ENCODE measurements at places on chromosomes 5 and 9.

- no peak for DNase-seq
Measured at GRCh38 chr9:88164850-88165249, 26.6 kb upstream of the SPATA31C2 start.

- no peak for DNase-seq
Measured at GRCh38 chr5:21573416-21574314, 1279.5 kb downstream of the CDH12 start.

GRCh38 chr5:14628346-14628745 lies 36.2 kb upstream of the OTULIN start:
- peak; percentile 43 for DNase-seq

DNA sequence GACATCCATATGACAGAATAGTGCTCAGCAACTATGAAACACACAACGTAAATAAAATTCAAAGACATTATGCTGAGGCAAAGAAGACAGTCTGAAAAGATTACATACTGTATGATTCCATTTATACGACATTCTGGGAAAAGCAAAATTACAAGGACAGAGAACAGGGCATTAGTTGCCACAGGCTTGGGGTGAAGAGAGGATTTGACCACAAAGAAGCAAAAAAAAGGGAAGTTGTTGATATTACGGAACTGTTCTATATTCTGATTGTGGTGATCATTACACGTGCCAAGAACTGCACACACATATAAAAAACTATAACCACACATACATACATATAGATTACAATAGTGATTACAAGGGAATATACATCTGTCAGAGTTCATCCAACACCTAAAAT lies 24.1 kb downstream of the CDK5RAP2 start:
- DNase-seq, result no peak

- DNase-seq, result peak; percentile 91
Measured at GRCh38 chr5:73311291-73312110, 137.1 kb downstream of the FOXD1 start.

GRCh38 chr9:136952321-136952850 lies 313 bp downstream of the LCN12 start:
- no peak for DNase-seq

DNA sequence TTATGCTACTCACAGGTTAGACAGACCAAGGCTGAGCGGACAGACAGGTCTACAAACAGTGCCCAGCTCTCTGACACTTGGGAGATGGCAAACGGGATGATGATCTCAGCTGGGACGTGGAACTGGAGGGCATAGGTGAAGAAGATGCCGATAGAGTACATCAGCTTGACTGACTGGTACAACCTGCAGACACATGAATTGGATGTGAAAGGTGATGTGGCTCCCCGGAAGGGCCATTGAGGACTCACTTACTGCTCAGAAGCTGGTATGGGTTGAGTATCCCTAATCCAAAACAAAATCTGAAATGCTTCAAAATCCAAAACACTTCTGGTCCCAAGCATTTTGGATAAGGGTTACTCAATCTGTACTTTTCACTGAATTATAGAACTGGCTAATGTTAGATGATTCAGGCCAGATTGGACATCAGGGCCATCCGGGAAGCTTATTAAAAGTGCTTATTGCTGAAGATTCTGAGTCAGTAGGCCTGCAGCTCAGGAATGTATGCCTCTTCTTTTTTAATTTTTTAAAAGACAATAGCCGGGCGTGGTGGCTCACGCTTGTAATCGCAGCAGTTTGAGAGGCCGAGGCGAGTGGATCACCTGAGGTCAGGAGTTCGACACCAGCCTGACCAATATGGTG lies 22.4 kb downstream of the SLC36A3 start:
- DNase-seq, result no peak

- DNase-seq, result no peak
Measured at GRCh38 chr9:18739127-18739526, 265.2 kb downstream of the ADAMTSL1 start.

DNA sequence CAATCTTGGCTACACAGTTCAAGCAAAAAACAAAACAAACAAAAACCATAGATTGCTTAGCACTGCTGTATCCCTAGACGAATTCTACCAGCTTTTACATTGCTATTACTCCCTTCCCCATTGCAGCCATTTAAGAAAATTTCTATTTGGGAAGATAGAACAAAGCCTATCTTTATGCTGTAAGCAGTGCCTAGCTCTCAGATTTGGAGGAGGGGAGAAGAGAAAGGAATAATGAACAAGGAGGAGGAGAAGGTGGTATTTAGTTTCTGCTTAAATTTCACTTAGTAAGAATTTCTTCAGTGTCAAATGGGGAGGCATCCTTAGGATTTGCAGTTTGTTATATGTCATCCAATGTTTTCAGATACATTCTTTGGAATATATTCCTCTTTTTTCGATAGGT lies 16.2 kb upstream of the TLE1 start:
- no peak for DNase-seq

GRCh38 chr5:76805821-76806505 lies 12.9 kb upstream of the F2RL1 start:
- peak; percentile 82 for DNase-seq

DNA sequence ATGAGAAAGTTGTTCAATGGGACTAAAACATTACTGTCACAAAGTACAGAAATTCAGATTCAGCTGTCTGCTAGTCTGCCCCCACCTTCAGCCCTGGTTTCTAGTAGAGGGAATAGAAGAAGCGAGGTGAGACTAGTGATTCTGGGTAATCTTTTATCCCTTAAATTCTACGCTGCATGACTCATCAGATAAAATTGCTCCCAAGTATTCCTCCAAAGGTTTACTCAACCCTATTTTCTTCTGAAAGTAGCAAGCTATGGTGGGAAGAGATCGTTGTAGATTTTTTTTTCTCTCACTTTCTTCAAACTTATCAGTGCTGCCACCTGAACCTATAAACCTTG lies 318.9 kb upstream of the RIOK2 start:
- no peak for DNase-seq

DNA sequence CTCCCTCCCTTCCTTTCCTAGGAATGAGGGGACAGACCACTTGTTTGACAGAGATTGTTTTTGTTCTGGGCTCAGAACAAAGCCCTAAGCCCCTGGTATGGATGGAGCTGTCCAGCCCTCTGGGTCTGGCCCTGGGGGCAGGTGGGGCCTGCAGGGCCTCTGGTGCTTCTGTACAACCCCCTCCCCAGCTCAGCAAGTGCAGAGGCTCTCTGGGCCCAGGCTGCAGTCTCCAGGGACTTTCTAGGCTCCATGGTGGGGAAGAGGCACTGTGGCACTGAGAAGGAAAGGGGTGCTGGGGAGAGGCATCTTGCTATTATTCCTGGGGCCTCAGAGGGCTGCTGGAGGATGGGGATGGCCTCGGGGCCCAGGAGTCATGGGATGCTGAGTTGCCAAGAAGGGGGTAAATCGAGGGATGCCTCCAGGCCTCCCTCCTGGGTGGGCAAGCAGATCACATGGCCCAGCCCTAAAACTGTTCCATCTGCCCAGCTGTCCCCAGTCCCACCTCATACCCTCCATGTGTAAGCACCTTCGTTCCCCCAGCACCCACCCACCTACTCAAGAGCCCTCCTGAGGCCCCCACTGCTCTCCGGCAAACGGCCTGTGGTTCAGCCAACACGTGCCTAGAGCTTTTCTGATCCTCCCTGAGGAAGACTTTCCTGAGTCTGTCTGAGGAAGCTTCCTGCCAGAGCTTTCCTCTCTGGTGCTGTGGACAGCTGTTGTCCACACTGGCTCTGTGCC lies 225.7 kb downstream of the CACNA1B start:
- no peak for DNase-seq

GRCh38 chr9:36116593-36116992 lies 19.9 kb upstream of the GLIPR2 start:
- no peak for DNase-seq

DNA sequence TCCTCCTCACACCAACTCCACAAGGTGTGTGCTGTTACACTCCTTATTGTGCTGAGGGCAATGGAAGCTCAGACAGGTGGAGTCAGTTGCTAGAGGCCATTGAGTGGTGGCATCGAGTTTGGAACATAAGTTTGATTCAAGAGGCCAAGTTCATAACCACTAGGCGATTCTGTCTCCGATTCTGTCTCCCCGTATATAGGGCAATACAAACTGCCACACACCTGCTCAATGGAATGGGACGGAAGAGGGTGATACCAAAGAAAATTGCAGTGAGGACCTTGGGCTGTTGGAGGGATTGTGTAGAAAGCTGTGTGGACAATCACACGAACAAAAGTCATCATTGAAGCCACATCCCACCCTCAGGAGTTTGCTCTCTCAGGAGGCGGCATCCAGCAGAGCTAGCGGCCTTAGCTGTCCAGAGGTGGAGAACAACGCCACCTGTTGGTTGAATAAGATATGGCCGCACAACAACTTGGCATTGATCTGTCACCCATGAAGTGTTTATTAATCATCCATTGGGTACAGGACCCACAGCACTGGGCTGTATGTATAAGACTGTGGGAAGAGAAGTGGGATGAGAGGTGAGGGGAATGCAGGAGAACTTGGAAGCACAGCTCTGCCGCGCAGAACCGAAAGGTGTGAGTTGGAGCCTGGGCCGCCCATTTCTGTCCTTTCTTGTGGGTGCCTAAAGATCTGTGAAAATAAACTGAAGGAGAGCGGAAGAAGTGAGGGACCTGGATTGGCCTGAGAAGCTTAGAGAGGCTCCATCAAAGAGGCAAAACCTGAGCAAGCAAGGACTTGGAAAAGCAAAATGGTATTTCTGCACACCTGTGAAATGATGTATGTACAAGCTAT lies 16.1 kb upstream of the NEUROG1 start:
- DNase-seq, result peak; percentile 68

- no peak for DNase-seq
Measured at GRCh38 chr5:67910546-67910945, 305.0 kb upstream of the PIK3R1 start.

- peak; percentile 39 for DNase-seq
Measured at GRCh38 chr9:98117984-98118639, 910 bp downstream of the TRIM14 start.

- DNase-seq, result no peak
Measured at GRCh38 chr5:15243301-15244020, 256.5 kb upstream of the FBXL7 start.

GRCh38 chr5:100469767-100470166 lies 65.4 kb upstream of the FAM174A start:
- no peak for DNase-seq

DNA sequence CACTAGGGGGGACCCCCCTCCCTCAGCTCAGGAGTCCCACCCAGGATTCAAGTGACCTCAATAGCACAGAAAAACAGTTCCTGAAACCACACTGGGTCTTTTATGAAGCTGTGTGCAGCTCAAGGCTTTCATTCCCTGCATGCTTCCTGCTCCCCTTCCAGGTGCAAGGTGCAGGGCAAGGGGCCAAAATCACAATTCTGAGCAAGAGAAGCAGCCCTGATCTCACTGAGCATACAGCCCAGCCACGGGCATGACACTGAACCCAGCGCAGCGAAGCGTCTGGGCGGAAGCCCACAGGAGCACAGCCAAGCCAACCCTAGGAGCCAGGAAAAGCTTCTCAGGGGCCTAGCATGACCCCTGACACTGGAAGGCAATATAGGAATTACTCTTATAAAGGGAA lies 62.9 kb downstream of the IRX2 start:
- no peak for DNase-seq

GRCh38 chr9:123481209-123481865 lies 125.3 kb downstream of the CRB2 start:
- no peak for DNase-seq

- DNase-seq, result no peak
Measured at GRCh38 chr5:72146056-72146455, 38.8 kb downstream of the MAP1B start.

- no peak for DNase-seq
Measured at GRCh38 chr9:120723565-120723964, 9.3 kb upstream of the MEGF9 start.

GRCh38 chr5:38284384-38284783 lies 26.0 kb downstream of the EGFLAM start:
- no peak for DNase-seq

DNA sequence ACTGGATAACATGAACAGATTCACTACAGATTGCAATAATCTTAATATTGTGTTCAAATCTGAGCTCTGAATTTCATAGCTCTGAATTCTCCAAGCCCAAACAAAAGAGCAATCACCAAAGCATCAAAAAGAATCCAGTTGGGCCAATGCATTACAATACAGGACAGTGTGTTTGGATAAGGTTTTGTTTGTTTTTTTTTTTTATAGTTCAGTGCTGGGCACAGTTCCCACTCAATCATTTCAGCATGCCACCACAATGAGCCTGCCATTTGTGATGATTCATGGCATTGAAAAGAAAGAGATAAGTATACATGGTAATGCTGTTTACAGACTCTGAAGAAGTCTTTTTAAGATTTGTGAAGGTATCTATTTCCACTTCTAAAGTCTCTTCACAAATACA lies 1.7 kb upstream of the HTR1A start:
- DNase-seq, result no peak

DNA sequence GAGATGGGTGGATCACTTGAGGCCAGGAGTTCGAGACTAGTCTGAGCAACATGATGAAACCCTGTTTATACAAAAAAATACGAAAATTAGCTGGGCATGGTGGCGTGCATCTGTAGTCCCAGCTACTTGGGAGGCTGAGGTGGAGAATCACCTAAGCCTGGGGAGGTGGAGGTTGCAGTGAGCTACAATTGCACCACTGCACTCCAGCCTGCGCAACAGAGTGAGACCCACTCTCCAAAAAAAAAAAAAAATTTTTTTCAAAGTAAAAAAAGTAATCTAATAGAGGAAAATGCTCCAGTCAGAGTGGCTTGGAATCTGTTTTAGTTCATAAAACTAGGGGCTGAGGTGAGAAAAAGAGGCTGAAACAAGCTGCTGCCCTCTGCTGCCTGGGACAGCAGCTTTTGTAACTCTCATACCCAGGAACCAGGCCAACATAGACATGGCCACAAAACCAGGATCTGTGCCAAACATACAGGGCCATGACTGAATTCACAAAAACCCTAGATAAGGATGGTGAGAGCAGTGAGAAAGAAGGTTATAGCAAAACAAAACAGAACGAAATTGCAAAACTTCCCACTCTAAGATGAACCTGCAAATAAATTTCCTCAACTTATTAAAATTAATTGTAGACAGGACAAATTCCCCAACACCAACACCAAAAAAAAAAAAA lies 13.1 kb upstream of the DCAF12 start:
- DNase-seq, result peak; percentile 95
